ENCODE measurements at places on chromosomes 7 and 10.

GRCh38 chr10:43068471-43069210, 8.2 kb upstream of the RET start:
- DNase-seq: no peak

DNA sequence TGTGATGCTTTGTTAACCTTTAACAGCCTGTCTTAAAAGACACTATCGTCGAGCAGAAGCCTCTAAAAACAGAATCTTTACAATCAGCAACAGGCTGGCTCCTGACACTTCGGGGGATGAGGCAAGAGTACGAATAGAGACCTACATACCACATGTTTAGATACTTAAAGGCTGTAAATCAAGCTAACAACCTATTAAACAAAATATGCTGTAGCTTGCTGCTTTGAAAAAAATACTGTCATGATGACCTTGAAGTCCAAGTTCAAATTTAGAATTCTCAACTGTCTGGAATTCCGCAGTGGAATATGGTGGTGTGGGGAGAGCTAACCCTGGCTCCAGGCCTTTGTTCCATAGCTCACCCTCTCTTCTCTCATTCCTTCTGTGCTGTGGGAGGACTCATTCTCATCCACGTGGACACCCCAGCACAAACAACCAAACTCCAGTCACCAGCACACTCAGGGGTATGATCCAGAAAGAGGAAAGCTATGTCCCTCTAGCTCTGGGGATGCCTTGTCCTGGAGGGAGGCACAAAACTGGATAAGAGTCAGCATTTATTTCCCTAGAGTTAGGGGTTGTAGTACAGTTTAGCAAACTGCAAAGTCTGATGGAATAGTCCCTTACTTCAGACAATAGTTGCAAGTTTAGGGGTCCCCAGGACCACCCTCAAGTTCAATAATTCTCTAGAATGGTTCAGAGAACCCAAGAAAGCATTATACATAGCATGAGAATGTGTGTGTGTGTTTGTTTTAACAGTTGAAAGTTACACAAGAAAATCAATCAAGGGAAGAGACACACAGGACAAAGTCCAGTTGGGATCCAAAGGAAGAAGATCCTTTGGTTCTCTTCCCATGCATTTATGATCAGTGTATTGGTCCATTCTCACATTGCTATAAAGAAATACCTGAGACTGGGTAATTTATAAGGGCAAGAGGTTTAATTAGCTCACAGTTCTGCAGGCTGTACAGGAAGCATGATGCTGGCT, 196.1 kb upstream of the SVIL start:
- peak; percentile 19 for DNase-seq

DNA sequence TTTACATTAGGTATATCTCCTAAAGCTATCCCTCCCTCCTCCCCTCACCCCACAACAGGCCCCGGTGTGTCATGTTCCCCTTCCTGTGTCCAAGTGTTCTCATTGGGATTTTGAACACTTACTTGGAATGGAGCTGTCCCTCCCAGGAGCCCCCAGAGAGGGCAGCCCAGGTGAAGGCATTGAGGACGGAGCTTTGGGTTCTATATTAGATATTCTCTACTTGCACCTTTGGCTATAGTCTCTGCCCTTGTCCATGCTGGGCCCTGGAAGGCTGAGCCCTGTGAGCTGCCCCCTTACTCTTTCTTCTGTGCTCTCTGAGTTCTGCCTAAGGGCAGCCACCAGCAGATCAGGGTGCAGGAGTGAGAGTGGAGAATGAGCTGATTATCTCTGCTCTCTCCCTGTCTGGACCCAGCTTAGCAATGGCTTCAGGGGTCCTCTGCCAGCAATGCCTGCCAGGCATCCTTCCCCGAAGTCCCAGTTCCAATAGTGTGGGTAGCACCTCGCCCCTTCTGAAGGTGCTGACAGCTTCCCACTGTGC, 11.2 kb downstream of the ADRA2A start:
- DNase-seq: no peak

DNA sequence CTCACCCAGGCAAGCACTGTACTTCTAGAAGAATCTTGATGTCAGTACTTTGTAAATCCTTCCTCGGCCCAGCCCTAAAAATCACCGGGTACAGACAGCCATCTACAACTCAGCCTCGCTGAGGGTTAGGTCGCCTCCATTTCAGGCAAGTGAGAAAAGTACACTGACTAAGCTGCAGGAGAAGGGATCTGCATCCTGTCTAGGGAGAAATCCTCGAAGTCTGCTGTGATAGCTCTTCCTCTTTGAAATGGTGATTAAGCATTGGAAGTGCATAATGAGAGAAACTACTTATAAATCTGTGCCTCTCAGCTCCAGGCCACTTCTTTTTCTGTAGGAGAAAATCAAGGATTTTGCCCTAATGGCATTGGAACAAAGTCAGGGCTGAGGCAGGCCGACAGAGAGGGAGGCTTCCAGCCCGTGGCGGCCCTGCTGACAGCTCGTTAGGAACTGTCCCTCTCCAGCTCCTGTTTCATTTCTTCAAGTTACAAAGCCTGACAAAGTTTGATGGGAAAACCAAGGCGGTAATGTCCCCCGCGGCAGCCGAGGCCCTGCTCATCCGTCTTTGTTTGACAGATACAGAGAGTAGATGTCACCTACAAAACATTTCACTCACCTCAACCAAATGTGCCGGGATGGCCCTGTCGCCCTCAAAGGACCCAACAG, 14.1 kb upstream of the GOT1 start:
- no peak for DNase-seq

GRCh38 chr7:80935991-80936780, 17.3 kb upstream of the SEMA3C start:
- DNase-seq: no peak

DNA sequence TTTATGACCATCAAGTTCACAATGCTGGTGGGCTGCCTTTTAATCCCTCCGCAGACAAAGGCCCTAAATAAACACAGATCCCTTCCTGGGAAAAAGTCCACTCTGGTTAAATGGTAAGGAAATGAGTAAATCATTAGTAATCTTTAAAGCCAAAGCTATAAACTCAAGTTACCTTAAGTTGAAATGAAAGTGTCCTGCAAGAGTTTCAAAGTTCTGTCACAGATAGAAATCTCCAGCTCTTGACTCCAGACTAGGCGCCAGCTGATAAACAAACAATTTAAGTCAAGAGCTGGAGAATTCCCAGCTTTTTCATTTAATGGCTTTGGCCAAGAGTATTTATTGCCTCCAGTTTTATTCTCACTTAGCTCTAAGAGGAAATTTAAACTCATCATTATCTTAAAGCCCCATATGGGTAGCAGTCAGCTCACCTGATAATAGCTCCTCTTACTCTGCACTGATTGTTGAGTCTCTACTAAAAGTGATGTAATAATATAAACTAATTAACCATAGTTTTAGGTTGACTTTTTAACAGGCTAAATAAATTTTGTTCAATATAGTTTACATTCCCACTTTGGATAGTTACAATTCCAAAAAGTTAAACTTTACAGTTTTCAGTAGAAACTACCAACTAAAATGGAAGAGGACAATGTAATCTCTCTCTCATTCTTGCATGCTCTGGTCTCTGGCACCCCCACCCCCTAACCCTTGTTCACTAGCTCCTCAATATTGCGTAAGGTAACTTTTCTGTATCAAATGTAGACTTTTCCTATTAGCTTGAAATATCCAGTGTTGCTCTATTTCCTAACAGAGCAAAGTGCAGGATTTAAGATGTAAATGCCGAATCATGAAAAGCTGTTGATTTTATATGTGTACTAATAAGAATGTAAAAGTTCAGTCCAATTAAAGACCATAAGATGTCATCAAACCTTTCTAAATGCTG, 56.1 kb downstream of the HIBADH start:
- DNase-seq: peak; percentile 51

DNA sequence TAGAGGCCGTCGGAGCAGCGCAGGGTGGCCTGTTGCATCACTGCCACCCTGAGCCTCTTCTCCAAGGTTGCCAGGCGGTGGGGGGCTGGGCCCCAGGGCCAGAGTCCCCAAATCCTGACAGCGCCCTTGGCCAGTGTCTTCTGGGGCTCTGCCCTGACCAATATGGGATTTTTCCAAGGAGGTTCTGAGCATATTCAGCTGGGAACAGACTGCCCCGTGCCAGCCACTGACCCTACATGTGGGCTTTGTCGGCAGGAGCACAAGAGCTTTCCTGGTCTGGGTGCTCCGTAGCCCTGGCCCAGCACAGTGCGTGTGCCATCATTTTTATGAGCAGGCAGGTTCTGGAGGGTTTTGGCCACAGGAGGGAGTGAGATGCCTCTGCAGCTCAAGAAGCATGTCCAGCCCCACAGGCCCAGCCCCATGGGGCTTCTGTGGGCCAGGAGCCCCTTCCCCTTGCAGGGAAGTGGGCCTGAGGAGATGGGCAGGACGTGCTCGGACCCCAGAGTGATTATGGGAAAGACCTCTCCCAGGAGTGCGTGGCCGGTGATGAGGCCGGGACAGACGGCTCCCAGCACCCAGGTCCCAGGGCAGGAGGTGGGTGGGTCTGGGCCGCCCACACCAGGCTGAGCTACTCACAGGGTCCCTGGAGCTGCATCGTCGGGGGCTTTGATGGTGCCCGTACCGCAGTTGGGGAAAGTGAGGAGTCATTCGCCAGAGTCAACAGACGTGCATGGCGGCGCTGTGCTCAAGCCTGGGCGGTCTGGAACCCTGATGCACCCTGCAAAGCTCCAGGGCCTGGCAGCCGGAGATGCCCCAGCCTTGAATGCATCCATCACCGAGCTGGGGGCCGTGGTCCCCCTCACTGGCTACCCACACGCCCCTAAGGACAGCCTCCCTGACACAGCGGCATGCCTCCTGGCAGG, 66.6 kb downstream of the PWWP2B start:
- no peak for DNase-seq

DNA sequence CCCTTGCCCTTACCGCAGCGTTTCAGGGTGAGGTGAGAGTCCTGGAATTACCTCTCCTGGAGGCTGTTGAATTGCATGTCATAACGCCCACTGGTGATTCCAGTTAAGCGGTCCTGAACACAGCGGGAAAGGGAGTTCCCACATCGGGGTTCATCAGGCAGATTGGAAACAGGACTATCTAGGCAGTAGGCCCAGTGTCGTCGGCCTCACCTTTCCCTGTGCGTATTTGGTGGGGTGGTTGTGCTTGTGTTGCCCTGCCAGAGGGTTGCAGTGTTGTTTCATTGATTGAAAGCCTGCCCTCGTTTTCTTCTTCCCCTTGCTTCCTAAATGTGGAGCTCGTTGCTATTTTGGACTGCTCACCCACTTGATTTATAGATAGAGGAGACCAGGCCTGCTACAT, 10.6 kb upstream of the SUN1 start:
- DNase-seq: no peak

DNA sequence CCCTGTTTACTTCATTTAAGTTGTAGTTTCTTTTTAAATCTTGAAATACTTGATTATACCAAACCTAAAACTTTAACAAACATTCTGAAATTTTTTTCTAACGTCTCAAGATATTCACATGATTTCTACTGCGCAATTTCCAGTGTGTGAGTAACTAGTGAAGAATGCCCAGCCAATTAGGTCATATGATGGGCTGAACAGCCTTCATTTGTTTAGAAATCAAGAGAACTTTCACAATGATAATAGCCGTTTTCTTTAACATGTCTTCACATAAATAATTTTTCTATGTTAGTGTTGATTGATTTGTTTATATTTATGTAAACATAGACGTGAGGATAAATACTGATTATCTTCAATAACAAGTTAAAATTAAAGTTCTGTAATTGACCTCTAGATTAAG, 21.8 kb downstream of the STAM start:
- DNase-seq: peak; percentile 81

GRCh38 chr7:133801341-133801740, 325.8 kb upstream of the LRGUK start:
- DNase-seq: no peak

DNA sequence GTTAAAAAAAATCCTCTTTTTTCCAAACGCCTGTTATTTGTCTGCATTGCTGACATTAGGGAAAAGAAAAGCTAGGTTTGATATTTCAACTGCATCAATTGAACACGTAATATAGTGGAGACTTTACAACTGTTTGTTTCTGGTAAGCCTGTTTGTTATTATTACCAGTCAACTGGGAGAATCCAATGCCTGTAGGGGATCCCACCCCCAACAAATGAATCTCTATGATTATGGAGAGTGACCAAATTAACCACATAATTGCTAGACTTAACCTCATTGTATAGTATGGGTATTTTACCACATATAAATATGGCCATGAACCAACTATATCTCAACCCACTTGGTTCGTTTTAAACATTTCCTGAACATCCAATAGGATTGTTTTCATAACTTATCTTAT, 216.1 kb downstream of the TWIST1 start:
- no peak for DNase-seq

DNA sequence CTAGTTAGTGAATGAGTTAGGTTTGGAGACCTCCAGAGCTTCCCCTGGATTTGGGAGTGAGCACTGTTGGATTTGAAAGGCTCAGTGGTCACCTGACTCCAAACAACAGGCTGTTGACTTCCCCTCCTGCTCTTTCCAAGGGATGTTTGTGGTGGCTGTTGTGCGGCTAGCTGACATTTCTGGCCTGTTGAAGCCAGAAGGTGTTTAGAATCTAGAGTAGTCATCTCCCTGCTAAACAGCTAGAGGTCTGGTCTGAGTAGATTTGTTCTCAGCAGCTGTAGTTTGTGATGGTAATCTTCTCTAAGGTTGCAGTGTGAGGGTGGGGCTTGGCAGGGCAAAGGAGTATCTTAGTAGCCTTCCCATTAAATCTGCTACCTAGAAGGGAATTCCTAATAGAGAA, 30.1 kb downstream of the BPGM start:
- DNase-seq: no peak

GRCh38 chr10:50554995-50555568, 68.7 kb downstream of the SGMS1 start:
- DNase-seq: no peak

GRCh38 chr10:15719899-15720634, at the start of gene ITGA8:
Gene ITGA8, minus strand, starts transcription at chr10:15719922. Its CDS starts 151 bp downstream, at chr10:15719771.
- no peak for DNase-seq

DNA sequence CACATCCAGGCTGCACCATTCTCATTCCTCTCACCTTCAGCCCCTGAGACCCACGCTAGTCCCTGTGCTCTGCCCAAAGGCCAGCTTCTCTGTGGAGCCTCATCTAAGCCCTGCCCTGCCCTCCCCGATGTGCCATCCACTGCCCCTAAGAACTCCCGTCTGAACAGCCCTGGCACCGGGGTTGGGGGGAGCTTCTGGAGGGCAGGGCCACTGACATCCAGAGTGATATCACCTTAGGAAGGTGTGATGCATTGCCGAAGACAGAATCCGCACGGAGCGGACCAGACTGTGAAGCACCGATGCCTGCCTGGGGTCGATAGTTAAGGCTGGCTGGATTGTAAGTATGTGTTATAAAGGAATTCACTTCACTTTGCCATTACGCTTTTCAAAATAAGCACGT, 511.0 kb downstream of the PTPRN2 start:
- no peak for DNase-seq

DNA sequence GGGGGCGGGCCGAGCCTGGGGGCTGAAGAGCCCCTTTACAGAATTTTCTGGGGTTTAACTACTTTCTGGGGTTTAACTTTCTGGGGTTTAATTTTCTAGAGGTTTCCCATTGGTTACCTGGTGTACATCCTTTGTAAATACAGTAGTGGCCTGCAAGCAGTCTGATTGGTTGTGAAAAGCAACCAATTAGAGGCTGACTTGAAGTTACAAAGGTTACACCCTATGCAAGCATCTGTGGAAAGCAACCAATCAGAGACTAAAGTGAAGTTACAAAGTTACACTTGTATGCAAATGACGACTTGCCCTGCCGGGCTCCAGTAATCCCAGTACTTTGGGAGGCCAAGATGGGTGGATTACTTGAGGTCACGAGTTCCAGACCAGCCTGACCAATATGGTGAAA, 27.4 kb downstream of the GTF2I start:
- no peak for DNase-seq

GRCh38 chr7:34165927-34166550, 260.7 kb downstream of the BMPER start:
- DNase-seq: no peak

Measured in BJ (cell line).